ENCODE measurements at places on chromosomes 5 and 9.
A peak's percentile ranks its signal among the peaks of the same experiment; 100 is the strongest.

GRCh38 chr9:132383462-132383883 is 23.2 kb downstream of the TTF1 start:
- peak; percentile 65 for DNase-seq

DNA sequence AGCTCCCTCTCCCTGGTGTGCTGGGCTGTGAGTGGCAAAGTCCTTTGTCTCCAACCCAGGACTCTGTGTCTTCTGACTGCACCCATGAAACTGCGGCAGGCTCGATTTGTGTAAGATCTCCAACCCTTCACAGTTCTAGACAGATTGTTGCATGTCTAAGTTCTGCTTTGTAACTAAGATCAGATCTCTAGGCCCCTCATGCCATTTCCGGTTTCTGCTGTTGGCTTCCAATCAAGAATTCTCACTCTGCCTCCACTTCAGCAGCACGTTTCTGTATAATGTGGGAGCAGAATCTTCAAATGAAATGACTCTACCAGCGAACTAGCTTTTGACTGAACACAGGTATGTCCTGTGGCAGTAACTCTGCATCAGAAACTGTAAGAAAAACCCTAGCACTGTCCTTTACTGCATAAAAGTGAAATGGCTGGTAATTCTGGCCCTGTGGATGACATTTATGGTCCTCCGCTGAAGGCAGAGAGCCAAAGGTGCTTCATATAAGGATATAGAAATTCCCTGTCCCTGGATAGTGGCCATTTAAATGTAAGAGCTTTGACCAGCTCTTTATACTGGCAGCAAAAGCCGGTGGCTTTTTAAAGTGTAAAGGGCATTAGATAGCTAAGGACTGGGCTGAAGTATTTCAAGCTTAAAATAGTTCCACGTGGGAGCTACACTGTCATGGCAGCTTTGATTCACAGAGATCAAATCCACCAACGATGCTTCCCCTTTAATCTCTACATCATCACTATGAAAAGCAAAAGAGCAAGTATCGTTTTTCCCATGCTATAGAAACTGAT is 319.0 kb upstream of the CDH6 start:
- DNase-seq, result no peak

DNA sequence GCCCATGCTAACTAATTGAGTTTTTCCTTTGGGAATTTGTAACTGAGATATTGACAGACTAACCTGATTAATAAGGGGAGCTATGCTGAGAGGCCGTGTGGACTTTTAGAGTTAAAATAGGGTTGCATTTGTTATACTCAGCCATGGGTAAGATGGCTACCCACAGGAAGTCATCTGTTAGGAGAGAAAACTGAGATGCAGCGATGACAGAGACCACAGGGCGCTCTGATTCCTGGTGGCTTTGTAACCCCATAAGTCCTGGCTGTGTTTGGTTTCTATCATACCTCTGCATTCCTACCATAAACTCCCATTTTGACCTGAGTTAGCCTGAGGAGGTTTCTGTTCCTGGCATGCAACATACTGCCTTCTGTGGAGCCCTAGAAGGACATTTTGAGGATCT is 19.5 kb upstream of the PANK3 start:
- DNase-seq, result no peak

DNA sequence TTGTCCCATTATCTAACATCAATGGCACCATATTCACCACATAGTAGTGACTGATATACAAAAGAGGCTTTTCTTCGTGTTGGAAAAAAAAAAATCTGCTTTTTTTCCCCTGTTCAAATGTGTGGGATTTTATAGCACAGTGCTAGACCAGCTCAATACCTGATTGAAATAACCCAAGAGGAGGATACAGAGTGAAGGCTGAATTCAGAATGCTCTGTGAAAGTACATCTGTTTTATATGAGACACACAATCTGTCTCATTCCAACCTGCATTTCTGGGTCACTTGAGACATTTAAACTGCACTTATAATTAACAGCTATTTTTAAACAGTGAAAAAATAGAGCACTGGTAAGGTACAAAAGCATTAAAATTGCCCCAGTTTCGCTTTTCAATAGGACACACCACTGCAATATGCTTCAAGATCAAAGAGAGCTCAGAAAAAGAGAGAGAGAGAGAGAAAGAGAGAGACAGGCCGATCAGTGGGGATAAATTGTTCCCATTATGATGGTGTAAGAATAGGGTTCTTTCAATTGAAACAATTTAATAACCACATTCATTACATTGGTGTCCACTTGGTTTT is 179.3 kb downstream of the NR2F1-AS1 start:
- DNase-seq, result no peak

DNA sequence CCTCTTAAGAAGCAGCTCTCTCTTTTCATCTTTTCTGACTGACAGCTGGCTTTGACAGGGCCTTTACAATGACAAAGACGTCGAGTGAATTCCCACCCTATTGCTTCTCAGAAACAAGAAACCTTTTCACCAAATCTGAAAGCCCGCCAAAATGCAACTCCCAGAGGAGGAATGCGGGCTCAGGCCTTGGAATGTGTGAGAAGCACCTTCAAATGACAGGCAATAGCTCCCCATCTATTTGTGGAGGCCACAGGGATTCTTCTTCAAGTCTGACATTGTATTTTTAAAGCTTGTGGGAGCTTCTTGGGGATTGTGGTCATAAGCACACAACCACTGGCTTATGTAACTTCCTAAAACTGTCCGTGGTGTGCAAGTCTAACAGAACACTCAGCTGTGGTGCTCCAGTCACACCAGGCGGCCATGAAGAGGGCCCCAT is 72.7 kb downstream of the DPYSL3 start:
- no peak for DNase-seq

DNA sequence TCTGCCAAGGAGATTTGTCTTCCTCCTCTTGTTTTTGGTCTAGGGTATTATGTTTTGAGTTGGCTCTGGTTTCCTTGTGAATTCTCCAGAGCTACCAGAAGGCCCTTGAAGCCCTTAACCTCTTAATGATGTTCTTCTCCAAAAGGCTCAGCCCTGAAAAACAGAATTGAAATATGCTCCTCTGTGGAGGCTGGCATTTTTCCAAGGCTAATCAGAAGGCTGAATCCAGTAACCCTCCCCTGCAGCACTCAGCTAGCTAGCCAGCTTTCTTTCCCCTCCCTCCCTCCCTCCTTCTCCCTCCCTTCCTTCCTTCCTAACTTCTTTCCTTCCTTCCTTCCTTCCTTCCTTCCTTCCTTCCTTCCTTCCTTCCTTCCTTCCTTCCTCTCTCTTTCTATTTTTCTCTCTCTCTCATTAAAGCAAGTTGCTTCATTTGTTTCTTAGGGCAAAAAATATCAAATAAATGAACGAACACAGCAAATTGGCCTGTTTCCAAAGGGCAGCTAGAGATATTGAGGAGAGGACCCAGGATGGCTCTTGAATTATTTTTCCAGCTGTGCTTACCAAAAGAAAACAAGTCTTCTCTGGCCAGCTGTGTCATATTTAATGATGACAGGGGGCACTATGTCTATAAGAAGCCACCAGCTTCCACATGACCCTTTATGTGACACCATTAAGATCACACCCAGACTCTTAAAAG is 38.7 kb downstream of the JAKMIP2 start:
- DNase-seq, result no peak

DNA sequence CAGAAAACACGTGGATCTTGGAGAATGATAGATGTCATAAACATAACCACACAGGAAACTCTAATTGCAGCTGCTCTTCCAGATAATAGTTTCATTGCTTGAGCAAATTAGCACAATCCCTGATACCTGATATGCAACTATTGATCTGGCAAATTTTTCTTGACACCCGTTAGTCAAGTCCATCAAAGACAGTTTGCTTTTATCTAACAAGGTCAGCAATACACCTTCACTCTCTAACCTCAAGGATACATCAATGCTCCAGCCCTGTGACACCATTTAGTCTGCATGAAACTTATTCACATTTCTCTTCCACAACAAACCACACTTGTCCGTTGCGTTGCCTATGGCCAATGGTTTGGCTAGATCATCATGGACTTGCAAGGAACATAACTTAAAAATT is 16.6 kb downstream of the UGT3A1 start:
- DNase-seq, result no peak

DNA sequence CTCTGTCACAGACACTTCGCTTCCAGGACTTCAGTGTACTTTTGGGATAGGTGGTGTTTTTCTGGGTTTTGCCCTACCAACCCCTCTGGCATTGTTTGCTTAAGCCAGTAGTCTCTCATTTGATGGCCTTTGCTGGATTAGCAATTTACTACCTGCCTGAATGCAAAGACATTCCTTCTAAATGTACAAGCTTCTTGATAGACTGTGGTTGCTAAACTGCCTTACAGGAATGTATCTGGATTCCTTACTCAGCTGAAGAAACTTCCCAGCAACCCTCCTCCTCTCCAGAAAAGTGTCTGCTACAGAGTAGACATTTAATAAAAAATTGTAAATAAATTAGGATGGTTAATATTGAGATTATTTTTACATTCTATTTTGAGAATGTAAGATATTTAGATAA is 1916.7 kb downstream of the EFNA5 start:
- no peak for DNase-seq

DNA sequence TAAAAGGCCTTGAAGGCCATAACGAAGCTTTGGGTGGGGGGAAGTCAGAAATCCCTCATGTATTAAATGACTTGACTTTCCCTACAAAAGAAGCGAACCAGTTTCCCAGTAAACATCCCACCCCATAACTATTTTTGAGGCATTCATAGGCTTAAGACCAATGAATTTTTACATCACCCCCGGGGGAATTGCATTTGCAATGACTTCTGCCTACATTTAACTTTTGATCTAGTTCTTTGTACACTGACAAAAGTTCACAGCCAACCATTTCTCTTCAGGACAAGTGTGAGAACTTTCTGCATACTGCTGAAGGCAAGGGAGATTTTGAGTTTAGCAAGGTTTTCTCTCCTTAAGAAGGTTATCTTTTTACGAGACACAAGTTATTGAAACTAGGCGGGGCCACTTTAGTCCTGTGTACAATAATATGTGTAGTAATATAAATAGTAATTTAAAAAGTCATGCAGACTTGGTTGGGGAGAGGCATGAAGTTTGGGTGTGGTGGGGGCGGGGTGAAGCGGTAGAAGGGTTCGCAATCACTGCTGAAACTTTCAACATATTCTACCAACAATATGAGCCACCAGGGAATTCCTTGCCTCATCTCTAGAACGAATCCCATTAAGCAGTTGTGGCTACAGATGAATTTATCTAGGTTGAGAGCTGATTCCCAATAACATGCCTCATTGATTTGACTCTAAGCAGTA is 2.5 kb downstream of the TJP2 start:
- no peak for DNase-seq

- DNase-seq, result no peak
Observed at GRCh38 chr5:107580889-107581820, 89.6 kb downstream of the EFNA5 start.

GRCh38 chr5:37197340-37198050 is 51.7 kb downstream of the CPLANE1 start:
- peak; percentile 19 for DNase-seq

GRCh38 chr5:35031276-35031675 is 16.5 kb downstream of the AGXT2 start:
- no peak for DNase-seq

DNA sequence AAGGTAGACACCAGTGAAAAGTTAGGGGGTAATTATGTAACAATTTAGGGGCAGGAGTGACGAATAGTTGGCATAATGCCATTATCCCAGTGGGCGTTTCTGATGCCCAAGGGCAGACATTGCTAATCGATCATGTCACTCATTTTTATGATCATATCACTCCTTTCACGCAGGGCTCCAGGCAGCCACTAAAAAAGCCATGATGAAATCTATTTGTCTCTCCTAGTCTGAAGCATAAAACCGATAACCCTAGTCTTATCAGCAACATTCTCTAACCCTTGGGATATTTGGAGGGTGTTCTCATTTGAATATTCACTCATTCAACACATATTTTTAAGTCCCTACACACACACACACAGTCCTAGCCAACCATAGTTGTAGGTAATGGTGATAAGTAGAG is 114.9 kb downstream of the NMUR2 start:
- no peak for DNase-seq

DNA sequence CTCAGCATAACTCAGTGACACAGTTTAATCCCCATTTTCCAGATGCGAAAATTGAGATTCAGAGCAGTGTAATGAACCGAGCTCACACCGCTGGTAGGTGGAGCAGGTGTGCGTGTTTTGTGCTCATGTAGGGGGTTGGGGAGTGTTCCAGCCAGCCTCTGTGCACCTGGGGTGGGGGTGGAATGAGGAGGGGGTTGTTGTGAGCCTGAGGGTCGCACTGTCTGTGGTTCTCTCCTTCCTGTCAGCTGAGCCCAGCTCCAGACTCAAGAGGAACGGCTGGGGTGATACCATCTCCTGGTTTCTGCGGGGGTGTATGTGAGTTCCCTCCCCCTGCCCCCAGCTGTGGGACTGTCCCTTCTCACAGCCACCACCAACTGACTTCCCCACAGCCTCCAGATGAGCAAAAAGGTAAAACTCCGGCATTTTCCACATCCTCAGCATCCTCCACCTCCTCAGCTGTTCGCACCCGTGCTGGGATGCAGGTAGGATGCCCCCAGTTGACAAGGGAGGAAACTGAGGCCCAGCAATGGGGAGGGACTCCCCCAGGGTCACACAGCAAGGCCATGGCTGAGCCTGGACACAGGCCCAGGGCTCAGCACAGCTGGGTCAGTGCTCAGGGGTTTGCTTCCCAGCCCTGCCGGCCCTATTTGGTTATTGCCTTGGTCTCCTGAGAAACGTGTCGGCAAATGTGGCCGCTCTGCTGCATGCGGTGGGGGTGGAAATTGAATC is 2.1 kb downstream of the SH2D3C start:
- DNase-seq, result peak; percentile 79

- DNase-seq, result no peak
Observed at GRCh38 chr5:178642351-178642909, 15.6 kb upstream of the CLK4 start.

- no peak for DNase-seq
Observed at GRCh38 chr9:76697081-76697480, 67.2 kb upstream of the PCA3 start.

DNA sequence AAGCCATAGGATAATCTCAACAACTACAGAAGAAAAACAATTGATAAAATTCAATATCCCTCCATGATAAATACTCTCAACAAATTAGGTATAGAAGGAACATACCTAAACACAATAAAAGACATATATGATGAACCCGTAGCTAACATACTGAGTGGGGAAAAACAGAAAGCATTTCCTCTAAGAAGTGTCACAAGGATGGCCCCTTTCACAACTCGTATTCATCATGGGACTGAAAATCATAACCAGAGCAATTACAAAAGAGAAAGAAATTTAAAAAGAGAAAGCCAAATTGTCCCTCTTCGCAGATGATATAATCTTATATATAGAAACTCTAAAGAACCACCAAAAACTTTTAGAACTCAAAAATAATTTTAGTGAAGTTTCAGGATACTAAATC is 146.3 kb upstream of the RGMB start:
- no peak for DNase-seq

- DNase-seq, result no peak
Observed at GRCh38 chr9:122294531-122294930, 29.8 kb downstream of the MRRF start.

DNA sequence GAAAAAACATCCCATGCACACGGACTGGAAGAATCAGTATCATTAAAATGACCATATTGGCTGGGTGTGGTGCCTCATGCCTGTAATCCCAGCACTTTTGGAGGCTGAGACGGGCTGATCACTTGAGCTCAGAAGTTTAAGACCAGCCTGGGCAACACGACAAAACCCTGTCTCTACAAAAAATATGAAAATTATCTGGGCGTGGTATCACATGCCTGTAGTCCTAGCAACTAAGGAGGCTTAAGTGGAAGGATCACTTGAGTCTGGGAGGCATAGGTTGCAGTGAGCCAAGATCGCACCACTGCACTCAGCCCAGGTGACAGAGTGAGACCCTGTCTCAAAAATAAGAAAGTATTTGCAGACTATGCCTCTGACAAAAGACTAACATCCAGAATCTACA is 68.4 kb downstream of the TTC39B start:
- DNase-seq, result no peak

- no peak for DNase-seq
Observed at GRCh38 chr5:127810017-127810416, 106.8 kb downstream of the CCDC192 start.
